ENCODE measurements at places on chromosomes 13 and 19.

GRCh38 chr19:30416375-30416774 is 44.2 kb downstream of the ZNF536 start:
- no peak for DNase-seq

DNA sequence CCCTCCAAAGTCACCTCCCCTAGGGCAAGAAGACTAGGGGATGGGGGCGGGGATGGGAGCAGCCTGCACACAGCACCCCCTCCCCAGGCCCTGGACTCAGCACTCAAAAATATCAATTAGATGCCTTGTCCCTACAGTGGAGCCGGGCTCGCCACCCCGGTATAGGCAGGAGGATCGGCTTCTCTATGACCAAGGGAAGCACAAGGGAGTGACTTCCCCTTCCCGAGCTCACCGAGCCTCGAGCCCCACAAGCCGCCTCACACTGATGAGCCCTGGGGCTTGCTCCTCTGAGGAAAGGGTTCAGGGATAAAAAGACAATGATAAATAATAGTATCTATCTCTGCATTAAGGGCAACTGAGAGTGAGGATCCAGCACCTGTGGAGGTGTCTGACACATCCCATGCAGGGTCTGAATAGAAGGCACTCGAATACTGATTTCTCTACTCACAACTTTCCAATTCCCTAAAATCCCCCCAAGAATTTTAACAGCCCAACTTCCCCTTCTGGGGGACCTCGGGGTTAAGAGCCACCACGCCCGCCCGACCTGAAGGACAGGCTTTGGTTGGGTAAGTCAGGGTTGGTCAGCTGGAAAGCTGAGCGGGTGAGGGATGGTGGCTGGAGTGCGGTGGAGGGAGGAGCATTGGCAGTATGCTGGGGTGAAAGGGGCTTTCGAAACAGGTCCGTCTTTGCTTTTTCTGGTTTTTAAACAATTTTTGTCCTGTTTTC is 51.3 kb downstream of the STK24 start:
- no peak for DNase-seq

GRCh38 chr19:47765523-47766358 is 12.8 kb upstream of the SELENOW start:
- peak; percentile 43 for DNase-seq

- DNase-seq, result peak; percentile 31
These were observed 126.2 kb downstream of the LMO7 start for GRCh38 chr13:75762076-75762937.

- peak; percentile 74 for DNase-seq
These were observed 867 bp downstream of the WBP4 start for GRCh38 chr13:41061914-41062837.

GRCh38 chr19:42521346-42522030 is 6.8 kb downstream of the CEACAM1 start:
- no peak for DNase-seq

DNA sequence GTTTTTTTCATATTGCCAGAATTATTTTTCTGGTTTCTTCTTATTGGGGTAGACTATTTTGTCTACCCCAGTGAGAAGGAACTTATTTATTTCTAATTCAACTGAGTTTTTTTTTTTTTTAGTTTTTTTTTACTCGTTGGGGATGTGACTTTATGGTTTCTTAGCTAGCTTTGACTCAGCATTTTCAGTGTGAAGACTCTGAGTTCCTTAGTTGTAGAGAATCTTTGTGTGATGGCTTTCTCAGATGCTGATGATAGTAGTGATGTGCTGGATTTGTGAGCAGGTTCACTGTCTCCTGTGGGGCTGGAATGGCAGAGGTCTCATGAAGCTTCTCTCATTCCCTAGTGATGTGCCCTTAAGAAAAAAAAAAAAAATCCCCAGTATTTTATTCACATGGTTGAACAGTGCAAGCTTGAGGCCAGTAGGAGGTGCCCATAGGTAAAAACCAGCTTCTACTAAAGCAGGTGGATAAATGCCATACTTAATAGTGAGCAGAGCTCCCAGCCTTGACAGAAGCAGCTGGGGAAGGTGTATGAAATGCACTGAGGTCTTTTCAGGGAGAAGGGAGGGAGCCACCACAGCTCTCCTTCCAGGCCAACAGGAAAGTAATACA is 106.2 kb upstream of the KLF5 start:
- DNase-seq, result peak; percentile 23

DNA sequence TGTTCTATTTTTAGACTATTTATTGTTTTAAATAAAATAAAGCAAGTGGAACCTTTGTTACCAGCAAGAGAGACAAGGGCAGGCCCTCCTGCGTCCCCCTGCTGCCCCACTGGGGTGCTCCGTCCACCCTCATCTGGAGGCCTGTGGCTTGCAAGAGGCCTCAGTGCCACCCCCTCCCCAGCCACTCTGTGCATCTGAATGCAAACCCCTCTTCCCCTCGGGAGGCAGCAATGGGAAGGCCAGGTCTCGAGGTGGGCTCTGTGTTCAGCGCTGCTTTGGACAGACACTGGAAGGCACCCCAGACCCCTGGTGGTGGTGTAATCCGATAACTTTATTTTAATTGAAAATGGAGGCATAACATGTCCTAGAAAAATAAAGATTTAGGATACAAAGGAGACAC is 4.6 kb downstream of the SIX5 start:
- no peak for DNase-seq

- DNase-seq, result peak; percentile 25
These were observed 22.3 kb downstream of the TMEM161A start for GRCh38 chr19:19115954-19116353.

DNA sequence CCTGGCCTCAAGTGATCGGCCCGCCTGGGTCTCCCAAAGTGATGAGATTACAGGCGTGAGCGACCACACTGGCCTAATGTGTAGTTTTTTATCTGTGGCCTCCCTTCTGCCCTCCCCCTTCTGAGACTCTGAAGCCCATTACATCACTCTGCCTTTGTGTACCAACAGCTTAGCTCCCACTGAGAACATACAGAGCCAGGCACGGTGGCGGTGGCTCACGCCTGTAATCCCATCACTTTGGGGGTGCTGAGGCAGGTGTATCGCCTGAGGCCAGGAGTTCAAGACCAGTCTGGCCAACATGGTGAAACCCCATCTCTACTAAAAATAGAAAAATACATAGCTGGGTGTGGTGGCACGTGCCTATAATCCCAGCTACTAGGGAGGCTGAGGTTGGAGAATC is 12.6 kb downstream of the NCR1 start:
- DNase-seq, result no peak

GRCh38 chr13:72221276-72221962 is 354.4 kb upstream of the DACH1 start:
- DNase-seq, result peak; percentile 44

GRCh38 chr13:23984546-23984945 is 87.2 kb upstream of the C1QTNF9B start:
- DNase-seq, result no peak

DNA sequence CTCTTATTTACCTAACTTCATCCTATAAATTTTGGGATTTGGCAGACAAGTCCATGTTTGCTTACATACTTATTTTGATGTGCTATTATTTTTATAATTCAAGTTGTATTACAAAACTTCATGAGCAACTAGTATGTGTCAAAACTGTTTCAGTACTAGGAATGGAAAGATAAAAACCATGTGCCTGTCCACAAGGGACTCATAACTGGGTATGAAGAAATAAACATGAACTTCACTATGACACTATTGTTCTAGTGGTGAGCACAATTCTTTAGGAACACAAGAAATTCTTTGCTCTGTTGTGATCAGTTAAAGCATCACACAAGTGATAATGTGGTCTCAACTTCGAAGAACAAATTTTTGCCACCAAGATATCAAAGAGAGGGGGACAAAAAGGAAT is 97.5 kb upstream of the FBXL3 start:
- DNase-seq, result no peak

DNA sequence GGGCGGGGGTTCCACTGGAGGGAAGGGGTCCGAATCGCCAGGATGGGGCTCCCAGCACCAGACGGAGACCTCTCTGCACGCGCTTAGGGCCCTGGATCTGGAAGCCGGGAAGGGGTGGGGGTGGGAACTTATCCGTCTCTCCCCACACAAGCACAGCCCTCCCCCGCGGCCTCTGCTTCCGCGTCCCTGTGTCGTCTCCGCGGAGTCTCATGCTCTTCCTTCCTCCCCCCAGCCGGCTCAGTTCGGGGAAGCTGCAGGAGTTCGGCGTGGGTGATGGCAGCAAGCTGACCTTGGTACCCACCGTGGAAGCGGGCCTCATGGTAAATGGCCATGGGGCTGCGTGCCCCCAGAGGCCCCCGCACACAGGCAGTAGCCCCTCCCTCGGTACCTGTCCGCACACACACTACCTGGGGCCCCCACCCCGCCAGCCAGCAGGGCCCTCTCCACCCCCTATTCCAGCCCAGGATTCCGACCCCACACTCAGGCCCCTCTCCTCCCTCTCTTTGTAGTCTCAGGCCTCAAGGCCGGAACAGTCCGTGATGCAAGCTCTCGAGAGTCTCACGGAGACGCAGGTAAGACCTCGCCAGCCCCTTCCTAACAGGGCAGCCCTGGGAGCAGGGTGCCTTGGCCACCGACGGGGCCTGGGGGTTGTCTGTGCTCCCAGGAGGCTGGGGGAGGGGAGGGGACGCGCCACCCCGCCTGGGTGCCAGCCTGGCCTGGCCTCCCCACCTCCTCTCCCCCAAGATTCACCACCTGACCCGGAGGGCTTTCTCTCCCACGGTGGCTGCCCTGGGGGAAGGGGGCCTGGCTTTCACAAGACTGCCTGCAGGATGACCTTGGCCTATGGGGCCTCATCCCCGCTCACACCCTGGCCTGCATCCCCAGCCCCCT is 3.2 kb downstream of the MIDN start:
- DNase-seq, result peak; percentile 50

GRCh38 chr13:20801707-20802106 is 27.9 kb upstream of the EEF1AKMT1 start:
- DNase-seq, result no peak

- DNase-seq, result no peak
These were observed 404.5 kb downstream of the KCTD12 start for GRCh38 chr13:76481738-76482137.

DNA sequence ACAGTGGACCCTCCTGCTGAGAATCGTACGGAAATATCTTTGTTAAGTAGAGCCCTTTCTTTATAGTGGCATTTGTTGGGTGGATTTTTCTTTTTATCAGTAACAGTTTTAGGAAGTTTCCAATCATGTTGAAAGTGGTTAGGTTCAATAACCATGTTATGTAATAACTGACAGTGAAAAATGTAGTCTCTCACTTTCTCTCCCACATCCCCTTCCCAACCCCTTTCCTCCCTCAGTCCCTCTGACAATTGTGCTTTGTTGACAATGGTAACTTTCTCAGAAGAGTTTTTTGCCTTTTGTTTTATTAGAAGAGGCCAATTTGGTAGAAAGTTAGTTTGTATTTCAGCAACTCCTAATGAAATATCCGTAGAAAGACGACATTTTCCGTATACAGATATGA is 77.8 kb upstream of the SLAIN1 start:
- DNase-seq, result no peak

- DNase-seq, result no peak
These were observed 1686.7 kb upstream of the MIR17HG start for GRCh38 chr13:89660752-89661151.

DNA sequence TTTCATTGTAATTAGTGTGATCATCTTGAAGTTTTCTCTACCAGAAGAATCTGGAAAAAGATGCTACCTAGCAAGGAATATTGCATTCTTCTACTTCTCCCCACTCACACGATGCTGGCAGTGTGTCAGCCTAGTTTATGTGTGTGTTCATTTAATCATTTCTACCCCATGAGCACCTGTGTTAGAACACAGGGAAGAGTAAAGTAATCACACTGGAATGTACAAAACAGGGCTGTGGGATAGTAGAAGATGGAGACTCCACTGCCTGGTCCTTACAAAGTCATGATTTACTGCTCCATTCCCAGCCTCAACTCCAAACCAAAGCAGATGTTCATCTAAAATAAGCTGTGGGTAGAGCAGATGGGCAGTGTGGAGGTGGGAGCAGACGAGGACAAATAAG is 47.7 kb upstream of the RGCC start:
- DNase-seq, result no peak
